ENCODE measurements at places on chromosomes 16 and 17.

DNA sequence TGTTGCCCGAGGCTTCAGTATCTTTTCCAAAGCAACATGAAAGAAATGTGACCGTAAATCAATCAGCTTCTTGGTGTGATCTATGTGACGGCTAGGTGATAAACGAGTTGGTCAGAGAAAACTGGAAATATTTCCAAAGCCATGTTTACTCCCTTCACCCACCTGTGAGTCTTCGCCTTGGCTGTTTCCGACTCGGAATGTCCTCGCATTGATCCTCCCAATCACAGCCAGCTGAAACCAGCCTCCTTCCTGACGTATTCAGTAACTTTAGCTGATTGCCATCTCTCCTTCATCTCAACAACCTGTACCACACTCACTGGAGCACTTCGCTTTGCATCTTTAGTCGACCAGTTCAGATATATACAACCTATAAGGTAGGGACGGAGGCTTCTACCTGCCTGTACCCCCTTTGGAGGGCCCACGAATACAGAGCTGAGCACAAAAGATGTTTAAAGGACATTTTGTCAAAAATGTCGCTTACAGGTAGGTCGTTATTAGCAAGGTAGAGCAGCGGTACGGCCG, 705 bp downstream of the KRABD2 start:
- peak; percentile 68 for DNase-seq

DNA sequence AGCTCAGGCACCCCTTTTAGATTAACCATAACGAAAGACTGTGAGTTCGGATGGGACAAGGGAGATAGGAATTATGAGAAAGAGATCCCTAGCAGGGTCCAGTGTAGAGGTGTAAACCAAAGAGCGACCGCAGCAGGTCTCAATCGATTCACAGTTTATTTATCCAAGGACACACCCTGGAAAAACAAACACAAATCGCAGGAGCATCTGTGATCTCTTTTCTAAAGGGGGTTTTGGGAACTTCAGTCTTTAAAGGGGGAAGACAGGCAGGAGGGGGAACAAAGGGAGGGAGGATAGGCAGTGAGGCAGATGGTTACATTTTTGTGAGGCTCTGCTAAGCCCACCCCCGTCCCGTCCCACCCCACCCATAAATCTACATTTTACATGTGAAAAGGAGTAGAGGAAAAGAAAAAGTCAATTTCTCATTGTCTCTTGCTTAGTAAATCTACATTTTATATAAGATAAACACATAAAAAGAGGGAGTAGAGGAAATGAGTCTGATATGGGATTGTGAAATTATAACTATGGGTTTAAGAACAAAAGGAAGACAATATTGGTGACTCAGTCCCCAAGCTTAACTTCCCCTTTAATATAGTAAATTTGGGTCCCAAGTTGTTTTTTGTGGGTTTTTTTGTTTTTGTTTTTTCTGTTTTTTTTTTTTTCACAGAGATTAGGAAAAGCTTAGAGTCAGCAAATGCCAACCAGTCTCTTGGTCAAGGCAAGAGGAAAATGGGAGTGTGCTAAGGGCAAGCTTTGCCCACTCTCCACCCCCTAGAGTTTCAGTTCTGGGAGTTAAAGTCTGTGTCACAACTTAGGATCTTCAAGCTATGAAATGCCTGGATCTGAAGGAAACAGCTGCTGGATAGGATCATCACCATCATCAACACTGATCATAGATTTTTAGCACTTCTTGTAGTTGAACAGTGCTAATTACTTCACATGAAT, 160.9 kb upstream of the CDH5 start:
- DNase-seq: no peak

DNA sequence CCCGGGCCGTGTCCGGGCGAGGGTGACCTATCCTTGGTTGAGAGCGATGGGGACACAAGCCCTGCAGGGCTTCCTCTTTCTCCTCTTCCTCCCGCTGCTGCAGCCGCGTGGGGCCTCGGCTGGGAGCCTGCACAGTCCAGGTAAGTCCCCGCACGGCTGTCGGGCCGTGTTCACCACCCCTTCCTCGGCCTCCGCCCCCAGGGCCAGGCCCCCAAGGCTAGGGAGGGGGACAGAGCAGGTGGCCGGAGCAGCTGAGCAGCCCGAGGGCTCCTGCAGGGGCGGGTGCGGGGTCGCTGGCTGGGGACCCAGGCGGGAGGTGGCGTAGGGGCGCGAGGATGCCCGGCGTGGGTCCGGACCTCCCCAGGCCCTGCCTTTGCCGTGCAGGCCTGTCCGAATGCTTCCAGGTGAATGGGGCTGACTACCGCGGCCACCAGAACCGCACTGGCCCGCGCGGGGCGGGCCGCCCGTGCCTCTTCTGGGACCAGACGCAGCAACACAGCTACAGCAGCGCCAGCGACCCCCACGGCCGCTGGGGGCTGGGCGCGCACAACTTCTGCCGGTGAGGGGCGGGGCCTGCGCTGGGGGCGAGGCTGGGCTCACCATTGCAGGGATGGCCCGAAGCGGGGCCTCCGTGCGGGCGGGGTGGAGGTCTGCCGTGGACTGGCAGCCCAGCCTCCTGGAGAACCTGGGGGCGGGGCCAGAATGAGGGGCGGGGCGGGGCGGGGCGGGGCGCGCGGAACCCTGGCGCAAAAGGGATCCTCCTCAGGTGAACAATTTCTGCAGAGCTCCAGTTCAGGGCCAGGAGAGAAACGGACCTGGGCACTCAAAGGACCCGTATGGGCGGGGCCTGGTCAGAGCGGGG, 631 bp downstream of the KREMEN2 start:
- peak; percentile 8 for DNase-seq

GRCh38 chr17:32878211-32878610, 1.3 kb upstream of the MYO1D start:
- no peak for DNase-seq

DNA sequence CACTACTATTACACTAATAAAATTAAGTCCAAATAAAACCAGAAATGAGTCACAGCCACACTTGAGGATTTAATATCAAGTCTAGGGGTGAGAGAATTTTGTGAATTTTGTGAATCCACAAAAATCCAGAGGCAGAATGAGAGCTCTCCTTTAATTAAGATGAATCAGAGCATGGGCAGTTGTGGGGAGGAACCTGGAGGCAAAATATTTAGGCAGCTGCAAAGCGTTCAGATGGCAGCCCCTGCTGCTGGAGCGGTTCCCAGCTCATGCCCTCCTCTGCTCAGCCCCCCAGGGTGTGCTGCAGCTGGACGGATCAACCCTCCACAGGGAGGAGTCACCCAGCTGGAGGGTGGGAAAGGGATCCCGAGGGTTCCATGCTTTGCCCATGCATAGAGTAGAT, 43.4 kb upstream of the IRX6 start:
- DNase-seq: no peak

DNA sequence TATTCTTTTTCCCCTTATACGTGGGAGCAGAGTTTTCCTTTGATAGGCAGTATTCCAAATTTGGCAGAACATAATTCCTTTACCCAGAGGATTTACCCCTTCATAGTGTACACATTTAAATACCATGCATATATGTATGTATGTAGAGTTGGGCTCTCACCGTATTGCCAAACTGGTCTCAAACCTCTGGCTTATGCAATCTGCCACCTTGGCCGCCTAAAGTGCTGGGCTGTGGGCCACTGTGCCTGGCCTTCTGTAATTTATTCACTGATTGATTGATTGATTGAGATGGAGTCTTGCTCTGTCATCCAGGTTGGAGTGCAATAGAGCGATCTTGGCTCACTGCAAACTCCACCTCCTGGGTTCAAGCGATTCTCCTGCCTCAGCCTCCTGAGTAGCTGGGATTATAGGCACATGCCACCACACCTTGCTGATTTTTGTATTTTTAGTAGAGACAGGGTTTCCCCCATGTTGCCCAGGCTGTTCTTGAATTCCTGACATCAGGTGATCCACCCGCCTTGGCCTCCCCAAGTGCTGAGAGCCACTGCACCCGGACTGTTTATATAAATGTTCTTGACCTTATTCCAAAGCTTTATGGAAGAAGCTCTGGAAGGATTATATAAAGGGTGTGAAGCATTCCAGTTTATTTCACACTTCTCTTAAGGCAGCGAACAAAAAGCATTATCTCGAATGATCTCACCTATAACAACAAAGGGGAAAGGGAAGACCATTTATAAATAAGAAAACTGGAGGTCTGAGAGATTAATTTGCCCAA, 14.9 kb downstream of the GLG1 start:
- no peak for DNase-seq

- peak; percentile 17 for DNase-seq
These were observed 87.0 kb downstream of the HELZ start for GRCh38 chr17:67157732-67158639.

GRCh38 chr17:39814497-39814896, 49.6 kb downstream of the IKZF3 start:
- no peak for DNase-seq

GRCh38 chr17:4948931-4949320, 596 bp upstream of the PFN1 start:
- peak; percentile 91 for DNase-seq

DNA sequence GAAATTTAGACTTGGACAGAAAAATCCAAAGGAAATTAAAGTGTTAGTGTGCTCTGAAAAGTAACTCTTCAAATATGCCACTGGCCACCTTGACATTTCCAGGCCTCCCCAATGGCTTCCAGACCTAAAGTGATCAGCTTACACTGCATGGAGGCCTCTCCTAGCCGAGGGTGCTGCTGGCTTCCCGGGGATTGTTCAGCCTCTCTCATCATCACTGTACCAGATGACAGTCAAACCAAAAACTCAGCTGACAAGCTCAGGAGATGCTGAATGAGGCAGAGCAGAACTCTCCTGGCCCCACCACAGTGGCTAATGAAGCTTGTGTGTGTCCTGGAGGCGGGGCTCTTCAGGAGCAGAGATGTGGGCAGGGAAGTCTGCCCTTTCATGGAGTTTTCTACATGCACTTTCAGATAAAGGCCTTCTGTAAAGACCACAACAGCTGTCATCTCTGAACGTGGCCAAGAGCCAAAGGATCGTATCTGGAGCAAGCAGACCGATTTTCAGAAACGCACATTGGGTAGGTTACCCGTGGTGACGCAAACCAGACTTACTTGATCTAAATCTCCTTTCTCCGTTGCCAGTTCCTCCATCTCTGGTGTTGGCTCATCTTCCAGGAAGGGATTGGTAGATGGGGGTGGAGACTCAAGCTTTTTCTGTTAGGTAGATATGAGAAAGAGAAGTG, 113.3 kb downstream of the VPS53 start:
- no peak for DNase-seq

- DNase-seq: no peak
These were observed 144.8 kb downstream of the GSG1L start for GRCh38 chr16:27918755-27919154.

GRCh38 chr17:45950888-45951287, 48.2 kb upstream of the STH start:
- no peak for DNase-seq

DNA sequence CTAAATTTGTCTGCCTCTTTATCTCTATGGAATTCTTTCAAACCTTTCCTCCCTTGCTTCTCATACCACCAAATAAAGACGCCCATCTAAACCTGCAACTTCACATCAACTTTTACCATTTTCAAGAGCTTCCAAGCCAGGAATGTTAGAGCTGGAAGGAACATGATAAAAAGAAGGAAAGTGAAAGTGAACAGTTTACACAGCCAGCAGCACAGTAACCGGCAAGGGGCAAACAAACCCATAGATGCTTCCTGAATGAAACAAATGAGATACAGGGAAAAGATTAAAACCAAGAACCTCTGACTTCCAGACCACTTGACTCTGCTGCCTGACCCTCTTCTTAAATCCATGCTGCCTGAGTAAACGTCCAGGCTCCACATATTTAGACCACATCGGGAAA, 231.1 kb upstream of the CA10 start:
- DNase-seq: no peak

DNA sequence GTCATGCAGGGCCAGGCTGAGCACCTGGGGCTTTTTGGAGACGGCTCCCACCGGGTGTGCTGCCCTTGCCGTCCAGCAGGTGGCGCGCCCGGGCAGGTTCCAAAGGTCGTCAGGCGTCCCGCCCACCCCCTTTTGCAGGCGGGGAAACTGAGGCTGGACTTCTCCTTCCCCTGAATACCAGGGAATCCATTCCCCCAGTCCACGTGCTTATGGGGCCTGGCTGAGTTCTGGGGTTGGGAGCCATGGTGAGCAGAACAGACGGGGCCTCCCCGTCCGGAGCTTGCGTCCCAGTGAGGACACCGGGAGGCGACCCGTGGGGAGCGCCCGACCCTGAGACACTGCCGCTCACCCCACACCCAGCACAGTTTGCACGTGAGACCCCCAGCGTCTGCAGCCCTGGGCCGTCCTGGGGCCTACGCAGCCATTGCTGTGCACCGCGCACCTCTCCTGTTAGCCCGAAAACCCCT, 51.8 kb upstream of the JPH3 start:
- DNase-seq: no peak

- DNase-seq: no peak
These were observed 393.9 kb upstream of the SALL1 start for GRCh38 chr16:51544851-51545467.

DNA sequence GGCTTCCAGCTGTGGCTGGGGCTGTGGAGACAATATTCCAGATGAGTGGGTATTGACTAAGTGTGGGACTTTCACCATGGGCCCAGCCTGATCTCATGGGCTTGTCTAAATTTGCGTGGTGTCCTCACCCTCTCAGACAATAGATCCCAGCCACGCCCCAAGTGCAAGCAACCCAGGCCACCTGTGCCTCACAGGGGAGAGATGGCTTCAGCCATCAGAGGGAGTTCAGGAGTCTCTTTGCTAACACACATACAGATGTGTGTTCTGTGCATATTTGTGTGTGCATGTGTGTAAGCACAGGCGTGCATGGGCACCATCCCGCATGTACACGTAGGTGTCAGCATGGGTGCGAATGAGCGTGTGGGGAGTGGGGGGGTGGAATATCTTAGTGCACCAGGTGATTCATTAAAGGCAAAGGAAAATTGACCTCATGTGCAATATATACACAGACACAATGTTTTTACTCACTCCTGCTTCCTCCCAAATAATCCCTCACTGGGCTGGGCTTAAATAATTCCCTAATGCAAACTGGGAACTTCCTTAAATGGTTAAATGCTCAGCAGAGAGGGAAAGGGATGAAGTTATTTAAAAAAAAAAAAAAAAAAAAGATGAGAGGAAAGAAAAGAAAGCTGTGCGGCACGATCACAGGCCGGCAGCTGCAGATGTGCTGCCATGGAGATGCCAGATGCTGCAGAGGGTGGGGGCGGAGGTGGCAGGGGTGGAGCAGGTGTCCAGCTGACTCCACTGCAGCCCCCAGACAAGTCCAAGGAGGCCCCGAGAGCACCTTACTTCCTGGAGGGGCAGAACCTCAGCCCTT, 24.0 kb upstream of the CDC42EP4 start:
- DNase-seq: no peak

DNA sequence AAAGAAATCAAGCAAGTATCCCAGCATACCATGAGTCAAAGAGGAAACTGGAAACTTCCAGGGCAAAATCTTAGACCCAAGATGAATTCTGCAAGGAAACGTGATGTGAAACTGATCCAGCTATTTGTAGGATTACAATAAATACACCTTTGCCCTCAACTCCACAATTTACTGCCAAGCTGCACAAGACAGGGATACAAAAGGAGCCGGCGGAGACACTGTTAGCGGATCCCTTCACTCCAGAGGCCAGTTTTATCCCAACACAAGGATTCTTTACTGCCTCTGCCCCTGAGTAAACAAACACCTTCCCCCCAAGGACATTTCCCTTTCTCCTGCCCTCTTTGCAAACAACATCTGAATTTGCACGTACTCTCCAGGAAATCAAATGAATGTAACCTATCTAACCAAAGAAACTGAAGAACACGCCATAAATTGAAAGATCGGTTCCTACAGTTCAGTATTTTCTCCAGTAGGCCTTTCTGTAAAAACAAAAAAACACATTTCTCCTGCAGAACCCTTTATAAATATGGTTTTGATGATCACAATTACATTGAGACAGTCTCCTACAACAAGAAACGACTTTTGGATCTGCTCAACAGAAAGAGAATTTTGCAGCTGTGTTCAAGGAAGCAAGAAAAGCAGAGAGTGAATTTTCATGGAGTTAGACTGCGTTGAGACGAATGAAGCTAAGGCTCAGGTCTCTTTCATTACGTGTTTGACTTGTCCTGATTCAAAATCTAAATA, 1.4 kb upstream of the CBX2 start:
- DNase-seq: no peak

Measured in kidney glomerular epithelial cell (primary cell).